ENCODE measurements at places on chromosomes 6 and 20.

GRCh38 chr6:52389264-52389625, 27.3 kb downstream of the PAQR8 start:
- no peak for DNase-seq

DNA sequence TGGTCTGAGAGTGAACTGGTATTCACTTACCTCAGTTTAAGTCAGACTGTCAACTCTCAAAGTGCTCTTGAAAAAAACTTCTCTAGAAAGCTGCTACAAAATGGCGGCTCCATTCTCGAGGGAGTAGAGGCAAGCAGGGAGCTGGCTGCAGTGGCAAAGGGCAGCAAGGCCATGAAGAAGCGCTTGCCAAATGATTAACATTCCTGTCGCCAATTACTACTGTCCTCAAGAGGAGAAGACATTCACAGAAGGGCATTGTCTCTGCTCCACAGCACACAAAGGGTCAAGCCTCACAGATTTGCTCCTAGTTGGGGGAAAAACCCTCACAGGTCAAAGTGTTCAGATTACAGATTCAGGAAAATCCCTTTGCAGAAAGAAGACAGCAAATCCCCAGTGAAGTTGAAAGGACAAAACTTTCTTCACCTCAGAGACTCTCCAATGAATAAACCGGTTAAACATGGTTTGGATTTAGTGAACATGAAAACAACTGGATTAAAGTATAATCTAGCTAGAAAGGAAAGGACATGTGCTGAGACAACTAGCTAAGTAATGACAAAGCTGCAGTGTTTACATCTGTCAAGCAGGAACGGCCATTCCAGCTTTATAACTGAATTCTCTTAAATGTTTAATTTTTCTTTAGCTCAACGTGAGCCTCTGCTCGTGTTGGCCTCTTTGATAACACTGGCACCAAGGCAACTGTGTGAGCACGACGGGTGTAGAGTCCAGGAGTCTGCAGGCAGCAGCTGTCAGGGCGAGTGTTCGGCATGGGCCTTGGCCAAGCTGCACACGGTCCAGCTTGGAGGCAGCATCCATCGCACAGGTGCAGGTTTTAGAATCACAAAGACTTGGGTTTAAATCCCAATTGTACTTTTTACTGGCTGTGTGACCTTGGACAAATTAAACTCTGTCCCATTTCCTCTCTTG, 37.6 kb downstream of the NR2E1 start:
- DNase-seq = no peak

DNA sequence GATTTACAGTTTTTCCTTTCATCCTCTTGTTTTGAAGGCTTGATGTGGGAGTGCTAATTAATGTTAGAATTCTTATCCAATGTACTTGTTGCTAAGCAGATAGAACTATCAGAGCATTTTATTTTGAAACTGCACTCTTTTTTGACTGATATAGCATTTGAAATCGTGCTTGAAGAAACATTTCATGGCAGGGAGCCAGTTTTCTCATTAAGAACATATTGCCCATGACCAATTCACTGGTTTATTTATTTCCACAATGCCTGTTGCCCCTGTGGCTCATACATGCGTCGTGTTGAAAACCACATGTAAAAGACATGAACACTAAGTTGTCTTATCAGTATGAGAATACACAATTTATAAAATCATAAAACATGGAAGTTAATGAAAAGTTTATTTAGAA, 479.7 kb upstream of the FLRT3 start:
- no peak for DNase-seq

DNA sequence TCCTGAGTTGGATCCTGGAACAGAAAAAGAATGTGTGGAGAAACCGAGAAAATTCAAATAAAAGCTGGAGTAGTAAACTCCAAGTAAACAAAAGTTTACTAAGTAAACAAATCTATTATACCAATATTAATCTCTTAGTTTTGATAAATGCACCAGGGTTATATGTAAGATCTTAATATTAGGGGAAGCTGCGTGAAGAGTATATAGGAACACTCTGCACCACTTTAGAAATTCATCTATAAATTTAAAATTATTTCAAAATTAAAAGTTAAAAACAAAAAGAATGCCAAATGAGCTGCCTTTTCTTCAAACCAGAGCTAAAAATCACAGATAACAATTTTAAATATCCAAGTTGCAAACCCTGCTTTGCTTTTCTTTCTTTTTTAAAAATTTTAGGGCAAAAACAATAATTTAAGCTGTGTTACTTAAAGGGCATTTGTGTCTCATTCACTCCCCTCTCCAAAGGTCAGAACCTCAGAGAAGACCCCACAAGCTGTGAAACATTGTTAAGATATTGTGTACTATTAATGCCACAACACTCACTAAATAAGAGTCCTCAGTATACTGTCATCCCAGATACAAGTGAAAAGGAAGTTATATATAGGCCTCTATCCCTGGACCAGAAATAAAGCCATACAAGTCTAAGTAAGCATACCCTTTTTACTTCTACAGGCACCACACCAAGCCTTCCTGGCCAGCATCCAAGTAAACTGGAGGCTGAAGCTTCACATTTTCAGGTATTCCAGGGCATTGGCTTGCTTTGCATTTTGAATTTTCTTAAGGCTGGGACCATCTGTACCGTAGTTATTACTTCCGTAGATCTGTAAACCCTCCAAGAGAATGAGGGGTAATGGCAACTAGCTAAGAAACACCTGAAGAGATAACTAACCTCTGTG, 7.0 kb downstream of the DNAAF9 start:
- DNase-seq = no peak

DNA sequence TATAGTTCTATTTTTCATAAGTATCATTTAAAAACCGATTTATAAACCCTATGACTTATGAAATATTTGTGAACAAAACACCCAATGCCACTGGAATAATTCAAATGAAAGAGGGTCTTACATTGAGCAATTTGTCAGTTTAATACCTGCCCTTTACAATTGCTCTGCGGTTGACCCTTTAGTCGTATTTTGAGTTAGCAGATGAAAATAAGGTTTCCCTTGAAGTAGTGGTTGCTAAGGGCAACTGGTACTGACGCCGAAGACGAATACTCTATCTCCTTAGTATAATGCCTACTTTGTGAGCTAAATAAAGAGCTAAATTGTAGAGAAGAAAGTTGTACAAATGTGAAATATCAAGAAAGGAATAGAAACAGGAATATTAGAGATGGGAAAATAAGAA, 69.4 kb downstream of the KCNQ5 start:
- DNase-seq = no peak

DNA sequence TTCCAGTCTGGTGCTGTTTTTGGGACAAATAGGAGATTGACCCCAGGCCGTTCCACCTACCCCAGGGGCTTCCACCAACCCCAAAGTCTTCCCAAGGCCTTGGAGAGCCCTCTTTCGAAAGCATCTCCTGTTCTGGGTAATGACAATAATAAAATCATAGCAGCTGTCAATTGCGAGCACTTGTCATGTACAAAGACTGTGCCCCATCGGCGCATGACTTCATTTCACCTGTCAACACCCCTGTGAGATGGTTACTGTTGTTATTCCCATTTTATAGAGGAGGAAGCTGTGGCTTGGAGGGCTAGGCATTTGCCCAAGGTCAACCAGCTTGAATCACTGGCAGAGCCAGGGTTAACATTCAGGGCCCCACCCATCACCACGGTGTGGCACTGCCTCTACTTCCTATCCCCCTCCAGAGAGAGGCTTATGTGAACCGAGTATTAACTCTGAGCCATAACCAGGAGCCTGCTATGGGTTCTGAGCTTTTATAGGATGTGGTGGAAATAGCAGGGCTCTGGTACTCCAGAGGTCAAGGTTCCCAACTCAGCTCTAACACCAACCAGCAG, 51.2 kb downstream of the HNF4A start:
- no peak for DNase-seq
